Neural crest cell (in vitro differentiated cells): ENCODE measurements at places on chromosomes 13 and 19.

- DNase-seq: peak; percentile 14
These were observed 42.5 kb upstream of the ANKRD10 start for GRCh38 chr13:110957181-110957884.

GRCh38 chr19:35404879-35405622 lies 34.2 kb downstream of the GPR42 start:
- DNase-seq: no peak

- no peak for DNase-seq
These were observed 4.3 kb downstream of the CYP2B6 start for GRCh38 chr19:40995355-40995754.

DNA sequence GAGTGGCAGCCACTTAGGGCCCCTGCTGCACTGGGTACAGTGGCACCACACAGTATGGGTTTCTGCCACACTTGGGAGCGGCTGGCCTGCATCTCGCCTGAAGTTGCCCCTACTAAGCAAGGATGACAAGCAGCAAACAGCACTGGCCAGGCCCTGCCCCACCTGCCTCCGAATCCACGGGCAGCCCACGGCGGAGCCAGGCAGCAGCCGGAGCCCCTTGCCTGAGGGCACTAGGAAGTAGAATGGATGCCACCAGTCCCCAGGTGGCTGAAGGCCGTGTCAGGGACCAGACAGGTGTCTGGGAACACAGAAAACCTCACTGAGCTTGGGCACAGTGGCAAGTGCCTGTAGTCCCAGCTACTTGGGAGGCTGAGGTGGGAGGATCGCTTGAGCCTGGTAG lies 19.4 kb downstream of the MLLT1 start:
- no peak for DNase-seq

- no peak for DNase-seq
These were observed 194.8 kb downstream of the DCLK1 start for GRCh38 chr13:35936246-35936978.

GRCh38 chr13:28872427-28873176 lies 52.5 kb downstream of the MTUS2 start:
- no peak for DNase-seq

- no peak for DNase-seq
These were observed 167.9 kb downstream of the MYO16 start for GRCh38 chr13:108797354-108797753.

- no peak for DNase-seq
These were observed 56.9 kb downstream of the STK24 start for GRCh38 chr13:98519976-98520375.

DNA sequence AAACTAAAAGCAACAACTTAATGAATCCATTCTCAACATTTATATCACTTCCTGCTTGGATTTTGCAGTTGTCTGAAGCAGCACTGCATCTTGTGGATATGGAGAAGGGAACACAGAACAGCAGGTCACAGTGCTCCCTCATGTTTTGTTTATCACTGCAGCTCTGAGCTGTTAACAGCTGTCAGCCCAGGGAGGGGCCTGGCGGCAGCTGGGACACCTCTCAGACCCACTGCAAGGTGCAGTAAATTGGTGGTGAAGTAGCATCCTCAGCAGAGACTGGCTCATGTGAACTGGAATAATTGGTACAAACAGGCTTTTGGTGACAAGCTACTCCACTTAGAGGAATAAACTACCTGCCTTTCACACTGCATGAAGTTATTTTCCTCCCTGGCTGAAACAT lies 170.4 kb downstream of the LIG4 start:
- no peak for DNase-seq

GRCh38 chr13:45826731-45827130 lies 24.8 kb downstream of the SIAH3 start:
- no peak for DNase-seq
